ENCODE measurements at places on chromosomes 16 and 17. TPM values are rescaled to one million over a fixed set of nuclear protein-coding genes. Genes with fewer than 3 reads are reported as not detected.

Gene OR2C1
- total RNA-seq: 0.25 TPM

Gene CES3
- 0.25 TPM for total RNA-seq

Gene TMEM100
- 0.12 TPM for total RNA-seq

Gene GRIN2C
- total RNA-seq: 0.12 TPM

Gene FAM234A
- total RNA-seq: 53.0 TPM

Gene WIPI1
- 186 TPM for total RNA-seq

Gene CA4
- total RNA-seq: not detected

Gene B3GNT9
- 25.0 TPM for total RNA-seq

Gene SYT17
- total RNA-seq: under 0.01 TPM

Gene NQO1
- total RNA-seq: 604 TPM

Gene RHBDL1
- 5.9 TPM for total RNA-seq

Gene GRAPL
- not detected for total RNA-seq

Gene TBC1D3L
- total RNA-seq: 3.9 TPM

Gene P2RX1
- total RNA-seq: 0.25 TPM

Gene CNGB1
- total RNA-seq: not detected

Gene OR3A3
- total RNA-seq: 0.33 TPM

Gene HAP1
- under 0.01 TPM for total RNA-seq

Gene TP53TG3
- total RNA-seq: not detected

Gene CLEC18A
- total RNA-seq: 0.22 TPM

Gene CRISPLD2
- 5.4 TPM for total RNA-seq

Gene KRT36
- total RNA-seq: 0.12 TPM

Gene GNG13
- total RNA-seq: not detected

Gene SPATA32
- 0.12 TPM for total RNA-seq

Gene PRR11
- total RNA-seq: 21.9 TPM

Gene CACNG4
- not detected for total RNA-seq

Gene HNF1B
- total RNA-seq: not detected

Gene SCARF1
- total RNA-seq: 0.44 TPM

Data from uterine smooth muscle cell (primary cell).